ENCODE measurements at places on chromosomes 2 and 18. TPM values are rescaled to one million over a fixed set of nuclear protein-coding genes. Genes with fewer than 3 reads are reported as not detected.
A peak's percentile ranks its signal among the peaks of the same experiment; 100 is the strongest.

DPP4 gene
- polyA plus RNA-seq: 0.80 TPM

VWC2L gene
- polyA plus RNA-seq: not detected

SCN9A gene
- polyA plus RNA-seq: 0.67 TPM

CHRNA1 gene
- not detected for polyA plus RNA-seq

STK11IP gene
- polyA plus RNA-seq: 19.7 TPM

RFX8 gene
- polyA plus RNA-seq: 0.30 TPM

ZCCHC2 gene
- 10.8 TPM for polyA plus RNA-seq

GREB1 gene
- 0.86 TPM for polyA plus RNA-seq

RESP18 gene
- polyA plus RNA-seq: not detected

PRSS56 gene
- polyA plus RNA-seq: not detected

CDH2 gene
- polyA plus RNA-seq: 1.8 TPM

CASP10 gene
- polyA plus RNA-seq: 3.4 TPM

- DNase-seq: no peak
These were observed 4.8 kb downstream of the COPS9 start for GRCh38 chr2:240131296-240131695.

- DNase-seq: no peak
These were observed 144.6 kb downstream of the SH3BP4 start for GRCh38 chr2:235096447-235096846.

DNA sequence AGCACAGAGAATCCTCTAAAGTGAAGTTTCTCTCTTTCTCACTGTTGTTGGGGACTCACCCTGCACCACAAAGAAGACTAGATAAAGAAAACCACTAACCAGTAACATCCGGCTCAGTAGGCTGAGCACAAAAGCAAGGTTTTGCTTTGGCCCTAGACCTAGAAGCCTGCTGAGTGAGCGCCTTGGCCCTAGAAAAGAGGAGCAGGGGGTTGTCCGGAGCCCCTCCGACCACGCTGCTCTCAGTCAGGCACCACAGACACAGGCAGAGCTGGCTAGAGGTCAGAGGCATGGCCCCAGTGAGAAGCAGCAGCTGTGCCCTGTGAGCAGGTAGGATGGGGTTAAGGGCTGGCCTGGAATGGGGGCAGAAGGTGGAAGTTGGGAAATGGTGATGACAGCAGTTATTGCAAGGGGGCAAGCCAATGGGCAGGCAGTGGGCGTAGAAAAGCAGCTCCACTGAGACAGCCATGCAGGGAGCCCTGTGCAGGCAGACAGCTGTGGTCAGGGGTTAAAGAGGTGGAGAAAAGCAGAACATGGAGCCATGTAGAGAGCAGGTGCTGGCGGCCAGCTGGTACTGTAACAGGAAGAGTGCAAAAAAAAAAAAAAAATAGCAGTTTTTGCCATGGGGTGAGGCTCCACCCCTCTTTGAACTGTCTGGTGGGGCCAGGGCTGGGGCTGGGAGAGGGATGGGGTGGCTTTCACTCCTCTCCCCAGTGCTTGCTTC, 36.9 kb upstream of the SLC14A1 start:
- no peak for DNase-seq

DNA sequence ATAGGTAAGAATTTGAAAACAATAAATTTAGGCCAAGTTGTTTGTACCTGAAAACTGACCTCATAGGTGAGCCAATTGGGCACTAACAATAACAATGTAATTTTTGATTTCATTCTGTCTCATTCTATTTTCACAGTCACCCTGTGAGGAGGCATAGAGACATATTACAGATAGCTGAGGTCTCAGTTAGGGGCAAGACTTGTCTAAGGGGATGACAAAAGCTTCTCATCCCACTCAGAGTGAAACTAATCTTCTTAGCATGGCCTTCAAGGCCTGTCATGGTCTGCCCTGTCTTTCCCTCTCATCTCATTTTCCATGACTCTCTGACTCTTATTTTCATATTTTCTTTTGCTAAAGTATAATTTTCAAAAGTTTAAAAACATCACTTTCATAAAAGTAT, 562.0 kb upstream of the TNP1 start:
- DNase-seq: no peak

- DNase-seq: no peak
These were observed 37.0 kb downstream of the DAW1 start for GRCh38 chr2:227908266-227909054.

DNA sequence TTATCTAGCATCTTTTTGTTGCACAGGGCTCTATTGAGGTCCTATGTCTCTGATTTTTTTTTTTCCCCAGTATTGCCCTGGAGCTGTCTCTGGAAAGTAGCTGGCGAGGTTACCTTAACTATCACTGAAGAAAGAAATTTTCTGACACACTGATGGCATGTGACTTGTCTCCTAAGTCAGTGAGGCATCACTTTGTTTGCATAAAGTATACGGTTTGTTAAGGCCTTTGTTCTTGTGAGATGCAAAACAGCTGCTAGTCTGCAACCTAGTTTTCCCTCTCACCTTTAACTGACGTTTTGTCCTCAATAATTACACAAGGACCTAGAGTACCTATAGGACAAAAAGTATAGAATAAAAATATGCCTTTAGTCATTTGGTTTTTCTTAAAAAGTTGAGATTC, 41.8 kb downstream of the UBXN4 start:
- DNase-seq: no peak

DNA sequence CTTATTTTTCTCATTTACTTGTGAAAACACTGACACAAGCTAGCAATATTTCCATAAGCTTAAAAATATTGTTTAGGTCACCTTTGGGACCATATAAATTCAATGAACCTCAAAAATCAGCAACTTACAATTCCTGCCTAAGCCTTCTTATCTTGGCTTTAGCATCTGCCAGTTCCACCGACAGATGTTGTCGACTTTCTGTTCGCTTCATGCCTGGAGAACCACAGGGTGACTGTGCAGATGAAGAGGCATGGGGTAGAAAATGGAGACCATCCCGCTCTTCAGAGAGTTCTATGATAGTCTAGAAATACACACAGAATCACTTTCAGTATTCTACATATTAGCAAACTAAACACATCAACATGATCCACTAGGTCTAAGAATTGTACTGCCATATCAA, 64.2 kb downstream of the CCDC88A start:
- DNase-seq: no peak

DNA sequence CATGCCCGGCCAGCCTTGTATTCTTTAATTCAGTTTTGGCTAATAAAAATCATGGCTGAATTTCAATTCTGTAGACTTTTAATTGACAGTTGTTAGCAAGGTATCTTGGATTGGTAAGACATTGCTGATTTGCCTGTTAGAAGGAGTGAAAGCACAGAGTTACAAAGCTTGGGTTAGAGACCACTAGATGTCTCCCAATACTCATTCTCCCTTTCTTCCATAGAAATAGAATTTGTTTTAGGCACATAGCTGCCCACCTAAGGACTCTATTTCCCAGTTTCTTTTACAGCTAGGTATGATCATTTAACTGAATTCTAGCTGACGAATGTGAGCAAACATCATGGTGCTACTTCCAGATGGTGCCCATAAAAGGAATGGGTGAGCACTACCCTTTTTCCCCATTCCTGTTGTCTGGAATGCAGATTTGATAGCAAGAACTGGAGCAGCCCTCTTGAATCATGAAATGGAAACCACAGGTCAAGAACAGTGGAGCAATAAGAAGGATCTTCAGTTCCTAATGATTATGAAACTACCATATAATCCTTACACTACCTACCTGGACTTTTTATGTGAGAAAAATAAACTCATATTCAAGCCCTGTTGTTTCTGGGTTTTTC, 17.5 kb downstream of the PECR start:
- no peak for DNase-seq

DNA sequence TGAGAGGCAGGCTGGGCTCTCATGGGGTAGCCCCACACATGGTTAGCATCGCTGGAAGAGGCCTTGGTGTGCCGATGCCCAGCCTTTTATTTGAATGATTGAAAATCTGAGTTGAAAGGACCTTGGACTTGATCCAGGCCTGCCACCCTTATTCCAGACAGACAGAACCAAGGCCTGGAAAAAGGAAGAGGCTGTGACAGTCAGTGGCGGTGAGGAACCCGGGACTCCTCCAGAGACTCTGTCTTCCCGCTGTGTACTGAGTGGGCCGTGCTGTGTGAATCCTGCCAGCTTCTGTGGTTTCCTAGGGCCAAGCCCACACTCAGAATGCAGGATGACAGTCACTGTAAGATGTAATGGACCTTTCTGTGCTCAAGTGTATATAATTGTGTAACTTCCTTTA, 218.5 kb downstream of the LDLRAD4 start:
- no peak for DNase-seq

GRCh38 chr2:149819356-149819957, 231.9 kb upstream of the MMADHC start:
- no peak for DNase-seq

GRCh38 chr2:201254081-201254730, 6.1 kb upstream of the CASP8 start:
- no peak for DNase-seq

DNA sequence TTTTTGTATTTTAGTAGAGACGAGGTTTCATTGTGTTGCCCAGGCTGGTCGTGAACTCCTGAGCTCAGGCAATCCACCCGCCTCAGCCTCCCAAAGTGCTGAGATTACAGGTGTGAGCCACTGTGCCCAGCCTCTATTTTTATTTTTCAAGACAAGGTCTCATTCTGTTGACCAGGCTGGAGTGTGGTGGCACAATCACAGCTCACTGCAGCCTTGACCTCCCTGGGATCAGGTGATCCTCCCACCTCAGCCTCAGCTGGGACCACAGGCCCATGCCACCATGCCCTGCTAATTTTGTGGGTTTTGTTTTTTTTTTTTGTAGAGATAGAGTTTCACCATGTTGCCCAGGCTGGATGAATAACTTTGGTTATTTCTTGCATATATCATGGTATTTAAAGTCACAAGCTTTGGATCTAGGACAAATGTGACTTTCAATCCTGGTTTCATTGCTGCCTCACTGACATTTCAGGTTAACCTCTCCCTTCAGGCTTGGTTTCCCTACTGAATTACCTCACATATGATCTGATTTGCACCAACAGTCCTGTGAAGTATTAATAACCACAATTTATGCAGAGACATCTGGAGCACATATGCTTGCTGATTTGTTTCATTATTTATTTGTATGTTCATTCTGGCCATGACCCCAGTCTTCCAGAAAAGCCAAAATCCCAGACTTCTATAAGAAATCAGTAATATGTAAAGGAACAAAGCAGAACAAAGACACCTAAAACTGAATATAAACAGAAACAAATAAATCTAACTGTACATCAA, 17.5 kb upstream of the RAB31 start:
- no peak for DNase-seq

GRCh38 chr2:15595342-15595905, 3.8 kb downstream of the DDX1 start:
- no peak for DNase-seq

DNA sequence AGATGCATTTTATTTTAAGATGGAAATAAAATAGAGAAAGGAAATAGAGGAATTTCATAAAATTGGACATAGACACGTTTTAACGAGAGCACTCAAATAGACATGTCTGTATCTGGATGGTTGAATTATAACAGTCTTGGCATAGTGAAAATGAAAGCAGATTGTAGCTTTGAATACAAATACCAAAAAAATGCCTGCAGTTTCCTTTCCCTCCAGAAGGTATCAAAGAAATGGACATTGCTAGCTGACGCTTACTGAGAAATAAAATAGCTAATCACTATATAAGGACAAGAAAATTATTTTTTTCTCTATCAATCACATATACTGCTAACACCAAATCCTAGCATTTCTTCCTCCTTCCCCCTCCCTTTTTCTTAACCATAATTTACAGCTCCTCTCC, 11.4 kb upstream of the MAPRE2 start:
- DNase-seq: no peak

DNA sequence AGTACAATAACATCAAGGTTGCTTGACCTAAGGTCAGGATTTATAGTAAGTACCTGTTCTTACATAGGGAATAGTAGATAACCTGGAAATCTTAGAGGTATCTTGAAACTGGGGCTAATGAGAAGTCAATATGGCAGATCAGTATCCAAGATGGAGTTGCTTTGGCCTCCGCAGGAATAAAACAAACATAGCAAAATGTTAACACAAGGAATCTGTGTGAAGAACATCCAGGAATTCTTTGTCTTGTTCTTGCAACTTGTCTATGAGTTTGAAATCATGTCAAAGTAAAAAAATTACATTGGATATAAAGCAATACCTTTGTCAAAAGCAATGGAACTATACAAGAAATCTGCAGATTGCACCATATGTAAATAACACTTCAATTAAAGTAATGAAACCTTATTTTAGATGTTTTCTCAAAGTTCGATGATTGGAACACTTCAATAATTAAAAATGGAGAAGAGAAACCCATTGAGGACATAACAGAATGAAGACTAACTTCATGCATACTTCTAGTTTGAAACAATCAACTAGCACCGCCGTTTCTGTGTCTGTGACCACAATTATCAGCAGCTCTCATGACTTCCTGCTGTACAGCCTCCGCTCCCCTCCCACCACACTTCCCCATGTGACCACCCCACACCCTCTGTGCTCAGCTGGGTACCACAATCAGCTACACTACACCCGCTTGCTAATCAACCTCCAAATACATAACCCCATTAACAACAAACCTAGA, 27.6 kb downstream of the C2orf76 start:
- no peak for DNase-seq

DNA sequence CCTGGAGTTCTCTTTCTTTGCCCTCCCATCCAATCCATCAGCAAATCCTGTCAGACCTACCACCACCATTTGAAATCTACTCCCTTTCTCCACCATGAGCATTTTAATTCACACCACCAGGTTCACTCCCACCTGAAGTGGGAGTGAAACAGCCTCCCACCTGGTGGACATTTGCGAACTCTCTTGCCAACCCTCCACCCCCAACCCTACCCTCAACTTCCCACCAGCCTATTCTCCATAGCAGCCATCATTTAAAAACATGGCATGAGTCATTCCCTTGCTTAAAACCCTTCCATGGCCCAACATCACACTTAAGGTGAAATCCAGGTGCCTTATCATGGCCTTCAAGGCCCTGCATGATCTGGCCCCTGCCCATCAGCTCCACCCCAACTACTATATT, 3.5 kb downstream of the RTKN start:
- DNase-seq: no peak

- DNase-seq: peak; percentile 82
These were observed 443.3 kb upstream of the MEIS1 start for GRCh38 chr2:65991381-65992197.

- DNase-seq: no peak
These were observed 225.1 kb downstream of the TMEM182 start for GRCh38 chr2:102986826-102987490.

- DNase-seq: no peak
These were observed 37.1 kb downstream of the BOK start for GRCh38 chr2:241595600-241596140.

DNA sequence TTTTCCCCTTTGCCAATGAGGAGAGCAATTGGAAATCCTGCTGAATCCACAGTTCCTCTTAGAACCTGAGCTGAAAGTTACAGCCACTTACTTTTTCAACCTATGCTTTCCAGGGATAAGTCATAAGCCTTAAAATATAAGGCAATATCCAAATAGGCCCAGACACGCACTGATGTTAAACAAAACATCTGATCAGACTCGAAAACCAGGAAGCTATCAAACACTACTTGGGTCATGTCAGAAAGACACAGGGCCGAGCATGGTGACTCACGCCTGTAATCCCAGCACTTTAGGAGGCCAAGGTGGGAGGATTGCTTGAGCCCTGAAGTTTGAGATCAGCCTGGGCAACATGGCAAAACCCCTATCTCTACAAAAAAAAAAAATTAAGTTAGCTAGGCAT, 192.1 kb downstream of the SP3 start:
- DNase-seq: no peak

- DNase-seq: no peak
These were observed 4.1 kb upstream of the AQP4 start for GRCh38 chr18:26869640-26870039.
